ENCODE measurements at places on chromosomes 16 and 17. TPM values are rescaled to one million over a fixed set of nuclear protein-coding genes. Genes with fewer than 3 reads are reported as not detected.

DNA sequence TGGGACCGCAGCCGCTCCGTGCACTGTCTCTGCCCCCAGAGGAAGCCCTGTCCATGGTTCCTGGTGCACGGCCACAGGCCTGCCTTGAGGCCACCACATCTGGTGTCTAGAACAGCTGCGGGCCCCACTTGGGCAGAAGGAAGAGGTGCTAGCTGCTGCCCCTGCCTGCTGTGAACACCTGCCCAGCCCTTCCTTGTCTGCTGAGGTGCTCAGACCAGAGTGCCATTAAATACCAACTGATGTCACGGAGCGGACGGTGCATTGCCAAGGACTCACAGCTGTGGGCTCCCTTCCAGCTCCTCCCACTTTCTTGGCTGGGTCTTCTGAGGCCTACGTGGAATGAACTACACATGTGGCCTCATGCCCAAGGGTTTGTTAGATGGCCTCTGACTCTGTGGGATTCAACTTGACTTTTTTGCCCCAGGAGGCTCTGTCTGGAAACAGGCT, 146.1 kb downstream of the RAB11FIP4 start:
- DNase-seq = no peak

DNA sequence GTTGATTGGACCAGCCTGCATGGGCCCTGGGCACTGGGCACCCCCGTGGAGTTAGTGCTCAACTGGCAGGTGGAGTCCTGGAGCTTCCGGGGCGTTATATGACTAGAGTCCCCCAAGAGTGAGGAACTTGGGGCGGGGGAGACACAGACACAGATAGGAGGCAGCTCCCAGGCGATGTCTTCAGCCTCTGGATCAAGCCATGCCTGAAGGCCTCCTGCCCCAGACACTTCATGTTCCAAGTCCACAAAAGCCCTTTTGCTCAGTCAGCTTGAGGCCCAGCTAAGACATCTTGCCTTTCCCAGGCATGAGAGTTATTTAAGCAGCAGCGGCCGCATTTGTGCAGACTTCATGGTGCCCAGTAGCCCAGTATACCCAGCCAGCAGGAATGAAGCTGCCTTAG, 136.6 kb upstream of the CIBAR2 start:
- DNase-seq = no peak

The EFNB3 gene
- not detected for total RNA-seq

The EPN3 gene
- total RNA-seq = not detected

- no peak for DNase-seq
Measured at GRCh38 chr16:10077861-10078260, 104.4 kb downstream of the GRIN2A start.

DNA sequence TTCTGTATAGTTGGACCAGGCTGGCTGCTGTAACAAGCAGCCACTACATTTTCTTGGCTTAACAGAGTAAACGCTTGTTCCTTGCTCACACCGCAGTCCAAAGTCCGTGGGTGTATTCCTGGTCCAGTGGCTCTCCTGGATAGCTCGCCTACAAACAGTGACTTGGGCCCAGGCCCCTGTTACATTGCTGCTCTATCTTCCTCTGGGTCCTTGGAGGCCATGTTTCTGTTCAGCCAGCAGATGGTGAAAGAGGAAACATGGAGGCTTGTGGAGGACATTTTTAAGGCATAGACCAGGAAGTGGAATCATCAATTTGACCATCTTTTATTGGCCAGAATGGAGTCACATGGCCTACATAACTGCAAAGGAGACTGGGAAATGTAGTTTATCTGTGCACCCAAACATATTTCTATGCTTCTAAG, 55.1 kb downstream of the ATP2C2 start:
- DNase-seq = no peak

GRCh38 chr17:33529816-33530215, 236.7 kb upstream of the ASIC2 start:
- DNase-seq = no peak

The SDR42E2 gene
- 0.44 TPM for total RNA-seq

GRCh38 chr17:81150377-81151077, 14.8 kb upstream of the PVALEF start:
- no peak for DNase-seq

GRCh38 chr17:42311240-42312034, 23.1 kb downstream of the STAT5A start:
- no peak for DNase-seq

- no peak for DNase-seq
Measured at GRCh38 chr17:57021226-57021940, 43.5 kb downstream of the SCPEP1 start.

The CTRB2 gene
- total RNA-seq = not detected

The ST6GALNAC1 gene
- total RNA-seq = not detected

GRCh38 chr16:2372684-2373083, 32.2 kb upstream of the ABCA3 start:
- no peak for DNase-seq

DNA sequence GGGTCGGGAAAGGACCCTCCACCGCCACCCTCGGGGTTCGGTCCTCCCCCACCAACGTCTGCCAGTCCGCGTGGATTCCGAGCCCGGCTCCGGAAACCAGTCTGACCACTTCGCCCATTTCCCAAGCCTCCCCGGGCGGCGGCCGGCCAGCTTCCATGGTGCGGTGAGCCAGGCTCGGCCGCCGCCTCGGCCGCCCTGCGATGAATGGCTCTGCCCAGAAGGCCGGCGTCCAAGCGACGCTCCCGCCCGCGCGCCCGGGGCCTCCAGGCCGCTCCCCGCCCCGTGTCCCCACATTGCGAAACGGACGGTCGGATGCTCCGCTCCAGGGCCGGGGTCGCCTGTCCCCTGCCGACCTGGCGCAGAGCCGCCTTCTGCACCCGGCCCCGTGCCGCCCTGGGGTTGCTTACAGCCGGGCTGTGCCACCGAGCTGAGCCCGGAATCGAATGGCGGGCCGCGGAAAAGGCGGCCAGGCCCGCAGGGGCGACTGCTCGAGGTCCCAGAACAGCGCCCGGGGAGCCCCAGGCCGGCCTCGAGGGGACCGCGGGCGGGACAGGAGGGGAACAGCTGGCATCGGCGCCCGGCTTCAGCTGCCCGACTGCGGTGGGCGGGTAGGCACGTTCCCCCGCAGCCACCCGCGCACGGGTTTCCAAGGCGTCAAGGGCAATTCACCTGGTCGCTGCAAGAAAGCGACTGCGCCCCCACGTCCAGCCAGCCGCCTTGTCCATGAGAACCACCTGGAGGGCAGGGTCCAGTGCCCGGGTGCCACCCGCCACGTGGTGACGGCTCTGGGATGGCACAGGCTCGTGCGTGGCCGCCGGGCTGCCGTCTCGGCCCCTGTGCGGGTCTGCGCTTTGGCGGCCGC, 18.3 kb upstream of the CBX8 start:
- DNase-seq = no peak

GRCh38 chr17:33948309-33948708, 306.8 kb upstream of the CCL2 start:
- DNase-seq = no peak

The OR1F1 gene
- total RNA-seq = not detected

- no peak for DNase-seq
Measured at GRCh38 chr17:47145351-47145750, 43.7 kb downstream of the CDC27 start.

The PRR11 gene
- total RNA-seq = 58.1 TPM

The CCDC200 gene
- 0.45 TPM for total RNA-seq

DNA sequence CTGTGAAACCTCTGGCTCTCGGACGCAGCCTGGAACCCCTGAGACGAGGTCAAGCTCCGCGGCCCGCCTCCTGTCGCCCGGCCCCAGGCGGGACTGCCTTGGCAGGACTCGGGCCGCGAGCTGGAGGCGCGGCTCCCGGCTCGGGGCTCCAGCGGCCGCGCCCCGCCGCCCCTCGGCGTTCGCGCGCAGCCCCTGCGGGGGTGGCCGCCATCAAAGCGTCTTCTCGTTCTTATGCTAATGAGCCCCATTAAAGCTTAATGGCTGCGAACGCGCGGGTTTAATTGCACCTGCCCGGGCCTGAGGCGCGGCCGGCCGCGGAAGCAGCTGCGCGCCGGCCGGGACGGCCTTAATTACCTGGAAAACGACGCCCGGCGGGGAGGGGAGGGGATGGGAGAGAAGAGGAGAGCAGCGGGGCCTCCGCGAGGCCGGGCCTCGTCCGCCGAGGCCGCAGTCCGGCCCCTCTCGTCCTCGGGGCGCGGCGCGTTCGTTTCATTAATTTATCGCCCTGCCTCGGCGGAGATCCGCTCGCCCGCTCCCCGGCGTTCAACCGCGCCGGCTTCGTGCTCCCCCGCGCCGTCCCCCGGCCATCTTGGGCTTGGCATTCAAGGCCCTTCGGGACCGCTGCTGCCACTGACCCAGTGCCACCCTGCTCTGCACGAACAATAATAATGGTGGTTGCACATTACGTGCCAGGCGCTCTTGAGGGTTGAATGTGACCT, 19.2 kb downstream of the RAI1 start:
- no peak for DNase-seq

The AIPL1 gene
- total RNA-seq = not detected

- DNase-seq = no peak
Measured at GRCh38 chr17:36188891-36189306, 7.7 kb downstream of the CCL3L1 start.

DNA sequence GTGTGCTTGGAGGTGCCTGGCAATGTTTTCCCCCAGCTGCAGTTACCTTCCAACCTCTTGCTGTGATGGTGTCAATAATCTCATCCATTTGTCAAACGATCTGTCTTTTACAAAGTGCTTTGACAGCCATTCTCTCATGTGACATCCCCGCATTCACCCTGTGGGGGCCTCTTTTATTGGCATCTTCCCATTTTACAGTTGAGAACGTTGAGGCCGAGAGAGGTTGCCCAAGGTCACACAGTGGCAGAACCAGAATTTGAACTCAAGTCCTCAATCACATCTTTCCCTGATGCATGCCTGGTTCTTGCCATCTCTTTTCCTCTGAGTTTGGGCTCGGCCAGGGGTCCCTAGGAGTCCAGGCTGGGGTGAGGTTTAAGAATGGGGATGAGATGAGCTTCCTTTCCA, 1.5 kb downstream of the TAOK2 start:
- no peak for DNase-seq
